ENCODE measurements at places on chromosomes 16 and 17.

DNA sequence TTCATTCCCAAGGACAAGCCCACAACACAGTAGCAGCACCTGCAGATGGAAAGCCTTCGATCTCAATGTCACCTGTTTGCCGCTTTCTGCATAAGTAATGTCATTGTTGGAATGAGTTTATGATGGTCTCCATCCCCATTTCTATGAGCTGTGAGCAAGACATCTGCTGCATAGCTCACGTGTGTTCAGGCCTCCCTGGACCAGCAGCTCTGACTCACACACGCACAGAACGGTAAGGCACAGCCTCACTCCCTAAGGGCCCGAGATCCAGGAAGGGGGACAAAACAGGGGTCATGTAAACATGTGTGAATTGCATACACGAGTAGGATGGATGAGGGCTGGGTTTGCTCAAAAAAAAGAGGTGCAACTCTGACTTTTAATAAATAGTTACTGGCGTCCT, 223.1 kb downstream of the SOX9 start:
- DNase-seq = no peak

- no peak for DNase-seq
Measured at GRCh38 chr17:71494062-71494855, 626.6 kb upstream of the SOX9 start.

DNA sequence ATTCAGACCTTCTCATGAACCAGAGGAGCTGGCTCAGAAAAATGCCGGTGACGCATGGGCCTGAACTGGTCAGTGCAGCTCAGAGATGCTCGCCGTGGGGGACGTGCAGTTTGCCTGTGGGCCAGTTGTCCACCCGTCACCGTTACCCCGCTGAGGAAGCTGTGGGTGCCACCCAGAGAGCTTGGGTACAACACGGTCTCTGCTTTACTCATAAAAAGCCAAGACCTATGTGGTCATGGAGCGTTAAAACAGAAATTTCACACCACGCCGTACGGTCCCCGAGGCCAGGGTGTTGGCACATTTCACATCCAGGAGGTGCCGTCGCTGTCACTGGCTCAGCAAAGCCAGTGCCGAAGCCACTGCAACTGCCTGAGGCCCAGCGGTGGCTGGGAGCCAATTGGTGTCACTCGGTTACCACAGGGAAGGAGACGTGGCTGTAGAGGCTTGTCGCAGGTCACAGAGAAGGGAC, 120.9 kb downstream of the METRNL start:
- no peak for DNase-seq

- DNase-seq = no peak
Measured at GRCh38 chr17:78953356-78954350, 26.1 kb downstream of the LGALS3BP start.

- DNase-seq = no peak
Measured at GRCh38 chr17:17098551-17099179, 56.4 kb downstream of the MPRIP start.

DNA sequence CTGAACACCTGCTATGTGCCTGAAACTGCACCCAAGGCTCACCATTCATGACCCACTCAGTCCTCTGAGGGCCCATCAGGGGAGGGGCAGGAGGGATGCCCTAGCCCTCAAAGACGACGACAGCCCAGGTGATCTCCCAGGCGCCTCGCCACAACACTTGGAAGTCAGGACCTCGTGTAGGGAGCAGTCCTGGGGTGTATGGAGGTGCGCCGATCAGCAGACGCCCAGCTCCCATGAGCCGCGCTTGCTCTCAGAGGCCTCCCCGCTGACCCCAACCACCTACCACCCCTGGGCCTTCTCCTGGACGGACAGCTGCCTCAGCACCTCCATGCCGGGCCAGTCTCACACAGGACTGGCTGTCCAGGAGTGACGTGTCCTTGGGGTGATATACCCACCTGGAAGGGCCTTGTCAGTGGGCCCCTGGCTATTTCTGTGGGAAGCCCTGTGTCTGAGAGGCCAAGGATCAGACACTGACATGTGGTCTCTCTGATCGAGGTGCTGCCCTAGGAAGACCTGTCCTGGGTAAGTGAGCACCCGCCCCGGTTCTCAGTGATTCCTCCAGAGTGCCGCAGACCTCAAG, 26.7 kb downstream of the KDM8 start:
- no peak for DNase-seq

- DNase-seq = no peak
Measured at GRCh38 chr17:51044976-51045375, 75.7 kb downstream of the SPAG9 start.

DNA sequence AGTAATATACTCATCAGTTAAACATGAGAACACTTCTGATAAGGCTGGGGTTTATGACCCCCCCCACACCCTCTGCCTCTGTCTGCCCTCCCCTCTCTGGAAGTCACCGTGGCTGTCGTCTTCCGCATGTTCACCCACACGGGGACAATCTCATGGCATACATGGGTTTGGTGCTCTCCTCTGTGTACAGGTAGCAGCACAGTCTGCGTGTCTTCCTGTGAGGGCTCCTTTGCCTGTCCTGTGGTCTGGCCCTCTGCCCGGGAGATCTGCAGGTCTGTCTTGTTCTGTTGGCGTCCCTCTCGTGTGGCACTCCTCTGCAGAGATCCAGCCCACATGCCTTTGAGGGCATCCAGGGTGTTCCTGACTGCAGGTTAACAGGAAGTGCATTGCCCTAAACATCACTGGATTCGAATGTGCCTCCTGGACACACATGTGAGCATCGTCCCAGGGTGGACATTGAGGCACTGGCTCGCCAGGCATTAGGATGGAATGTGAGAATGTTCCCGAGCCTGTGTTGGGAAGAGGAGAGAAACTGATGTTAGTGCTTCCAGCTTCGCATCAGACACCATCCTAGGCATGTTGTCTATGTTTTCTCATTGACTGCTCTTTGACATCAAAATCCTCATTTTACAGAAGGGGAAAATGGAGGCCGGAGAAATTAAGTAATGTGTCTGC, 54.5 kb downstream of the NKD1 start:
- no peak for DNase-seq

- DNase-seq = peak; percentile 56
Measured at GRCh38 chr16:75653922-75654321, 6.3 kb downstream of the TERF2IP start.

- DNase-seq = no peak
Measured at GRCh38 chr17:56978441-56979090, 635 bp downstream of the SCPEP1 start.

DNA sequence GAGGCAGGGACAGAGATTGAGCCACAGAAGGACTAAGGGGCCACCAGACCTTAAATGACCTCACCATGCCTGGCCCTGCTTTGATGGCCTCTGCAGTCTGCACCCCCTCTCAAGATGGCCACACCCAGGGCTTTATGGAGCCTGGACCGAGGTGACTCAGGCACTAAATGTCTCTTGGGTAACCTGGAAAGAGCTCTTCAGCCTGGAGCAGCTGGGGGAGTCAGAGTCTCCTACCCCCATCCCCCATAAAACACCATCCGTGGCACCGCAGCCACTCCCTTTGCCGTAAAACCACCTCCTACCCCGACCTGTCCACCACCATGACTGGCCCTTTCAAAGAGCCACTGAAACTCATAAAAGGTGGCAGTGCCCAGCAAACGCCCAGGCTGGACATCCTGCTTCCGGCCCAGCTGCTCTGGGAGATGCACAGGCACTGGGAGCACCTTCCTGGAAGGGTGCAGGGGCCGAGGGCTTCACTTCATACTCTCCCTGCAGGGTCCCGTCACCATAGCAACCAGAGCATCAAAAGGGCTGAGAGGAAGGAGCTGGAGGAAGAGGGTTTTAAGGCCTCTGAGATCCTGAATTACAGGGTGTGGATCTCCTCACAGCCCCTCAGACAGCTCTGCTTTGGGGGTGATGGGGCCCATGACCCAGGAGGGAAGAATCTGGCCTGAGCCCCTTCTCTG, 22.3 kb downstream of the FOXN1 start:
- DNase-seq = no peak

GRCh38 chr17:28547623-28548416, 4.6 kb downstream of the UNC119 start:
- no peak for DNase-seq

- DNase-seq = no peak
Measured at GRCh38 chr17:70608193-70608592, 438.9 kb downstream of the KCNJ2 start.

DNA sequence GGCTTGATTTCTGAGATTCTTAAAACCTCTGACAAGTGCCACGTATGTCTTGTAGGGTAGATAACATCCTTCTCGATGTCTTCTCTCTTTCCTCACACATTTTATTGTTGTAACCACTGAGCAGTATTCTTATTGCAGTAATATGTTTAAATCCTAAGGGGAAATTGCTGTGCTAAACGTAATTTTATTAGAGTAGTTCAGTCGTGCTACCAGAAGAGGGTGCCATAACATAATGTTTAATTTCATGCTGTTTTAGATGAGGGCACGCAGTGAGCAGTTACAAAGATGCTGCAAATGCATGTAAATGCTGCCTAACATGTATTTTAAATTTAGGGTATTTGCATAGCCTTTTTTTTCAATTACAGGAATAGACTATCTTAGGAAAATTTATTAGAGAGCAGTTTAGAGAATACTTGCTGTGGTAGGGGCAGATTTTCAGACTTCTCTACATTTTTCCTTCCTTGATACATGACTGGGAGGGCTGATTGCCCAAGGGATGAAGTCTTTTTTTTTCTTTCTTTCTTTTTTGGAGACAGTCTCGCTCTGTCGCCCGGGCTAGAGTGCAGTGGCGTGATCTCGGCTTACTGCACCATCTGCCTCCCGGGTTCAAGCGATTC, 51.7 kb downstream of the GAN start:
- DNase-seq = peak; percentile 4

DNA sequence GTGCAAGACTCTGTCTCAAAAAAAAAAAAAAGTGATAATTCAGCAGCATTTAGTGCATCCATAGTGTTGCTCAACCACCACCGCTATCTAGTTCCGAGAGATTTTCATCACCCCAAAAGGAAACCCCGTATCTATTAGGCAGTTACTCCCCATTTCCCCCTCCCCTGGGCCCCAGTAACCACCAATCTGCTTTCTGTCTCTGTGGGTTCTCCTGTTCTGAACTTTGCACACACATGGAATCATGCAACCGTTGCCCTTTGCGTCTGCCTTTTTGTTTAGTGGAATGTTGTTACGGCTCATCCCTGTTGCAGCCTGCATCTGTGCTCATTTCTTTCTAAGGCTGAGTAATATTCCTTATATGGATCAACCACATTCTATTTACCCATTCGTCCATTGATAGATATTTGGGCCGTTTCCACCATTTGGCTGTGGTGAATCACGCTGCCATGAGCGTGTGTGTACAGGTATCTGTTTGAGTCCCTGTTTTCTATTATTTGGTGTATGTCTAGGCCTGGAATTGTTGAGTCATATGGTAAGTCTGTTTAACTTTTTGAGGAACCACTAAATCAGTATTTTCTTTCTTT, 8.7 kb upstream of the SYNGR2 start:
- peak; percentile 92 for DNase-seq

All from HS-5 (cell line).